Fibroblast of the aortic adventitia (primary cell): ENCODE measurements at places on chromosomes 5 and 9. TPM values are rescaled to one million over a fixed set of nuclear protein-coding genes. Genes with fewer than 3 reads are reported as not detected.

Gene LRRC19
- total RNA-seq = not detected in 2 replicates

Gene TMEM141
- total RNA-seq = 9.4 and 30.8 TPM in 2 replicates

Gene IFNA8
- total RNA-seq = not detected in 2 replicates

Gene DEPDC1B
- total RNA-seq = 1.2 and 8.0 TPM in 2 replicates

Gene ELAVL2
- total RNA-seq = 0.81 and 0.98 TPM in 2 replicates

Gene PCDHGA3
- total RNA-seq = 1.1 and 4.4 TPM in 2 replicates

Gene TMEFF1
- 0.49 and 1.3 TPM in 2 replicates for total RNA-seq

Gene FAM163B
- total RNA-seq = not detected in 2 replicates

Gene FANCG
- total RNA-seq = 16.2 and 32.2 TPM in 2 replicates

Gene IZUMO3
- total RNA-seq = not detected in 2 replicates

Gene CACNA1B
- under 0.01 and 0.16 TPM in 2 replicates for total RNA-seq

Gene PKD2L2
- not detected in 2 replicates for total RNA-seq

Gene ARHGEF39
- total RNA-seq = 3.9 TPM in 1 of 2 replicates, not detected in the other

Gene WASHC1
- total RNA-seq = 2.2 and 5.2 TPM in 2 replicates

Gene CNTLN
- total RNA-seq = 25.8 and 27.2 TPM in 2 replicates

Gene ANKRD33B
- 8.3 and 11.3 TPM in 2 replicates for total RNA-seq

Gene SPAAR
- total RNA-seq = not detected in 2 replicates

Gene EXOSC3
- 92.3 and 109 TPM in 2 replicates for total RNA-seq

Gene IFNA13
- total RNA-seq = not detected in 2 replicates

Gene NUTM2F
- total RNA-seq = not detected in 2 replicates

Gene SRP19
- 49.0 and 88.2 TPM in 2 replicates for total RNA-seq

Gene CBY3
- total RNA-seq = not detected in 2 replicates

Gene BTNL9
- total RNA-seq = not detected in 2 replicates

Gene SPINK6
- not detected in 2 replicates for total RNA-seq

Gene CD274
- total RNA-seq = 0.33 and 1.1 TPM in 2 replicates
